ENCODE measurements at places on chromosomes 5 and 9.

DNA sequence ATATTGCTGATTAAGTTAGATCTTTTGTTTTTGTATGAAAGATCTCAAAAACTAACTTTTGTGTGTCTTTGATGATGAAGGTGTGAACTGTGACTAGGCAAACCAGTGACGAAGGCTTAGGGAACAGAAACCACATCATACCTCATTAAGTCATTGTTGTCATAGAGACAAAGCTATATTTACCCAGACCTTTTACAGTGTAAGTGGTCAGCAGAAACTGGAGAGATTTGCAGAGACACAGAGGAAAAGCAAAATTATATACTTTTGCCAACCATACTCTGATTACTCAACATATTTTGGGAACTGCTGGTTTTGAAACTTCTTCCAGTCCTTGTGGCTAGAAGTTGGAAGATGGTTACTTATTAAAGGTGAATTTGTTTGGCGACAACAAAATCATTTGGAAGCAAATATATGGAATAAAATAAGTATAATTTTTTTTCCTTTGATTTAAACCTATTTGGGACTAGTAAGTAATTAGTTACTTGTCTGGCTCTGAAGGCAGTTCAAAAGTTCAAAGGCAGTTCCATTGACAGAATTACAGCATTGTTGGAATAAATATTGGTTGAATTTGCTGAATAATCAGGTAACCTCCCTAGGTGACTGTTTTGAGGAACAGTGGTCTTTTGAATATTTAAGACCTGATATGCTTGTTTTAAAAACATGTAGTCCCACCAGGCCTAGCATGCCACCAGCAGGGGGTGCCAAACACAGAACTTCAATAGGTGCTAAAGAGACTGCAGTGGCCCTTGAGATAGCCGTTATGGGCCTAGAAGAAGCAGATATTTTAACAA lies 103.8 kb downstream of the RPS23 start:
- DNase-seq = peak; percentile 74

DNA sequence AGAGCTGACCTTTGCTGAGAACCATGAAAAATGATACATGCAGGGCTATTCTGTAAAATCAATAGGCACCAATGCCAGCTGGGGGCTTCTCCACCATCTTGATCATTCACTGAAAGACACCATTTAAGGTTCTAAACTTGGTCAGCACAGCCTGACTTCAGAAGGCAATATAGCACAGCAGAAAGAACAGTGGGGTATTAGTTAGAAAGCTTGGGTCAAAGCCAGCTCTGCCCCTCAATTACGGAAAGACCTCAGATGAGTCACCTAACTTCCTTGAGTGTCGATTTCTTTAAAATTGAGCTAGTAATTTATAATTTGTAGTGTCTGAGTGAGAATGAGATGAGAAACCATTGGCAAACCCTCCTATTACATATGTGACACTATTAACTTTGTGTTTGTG lies 3.4 kb downstream of the TNC start:
- no peak for DNase-seq

- DNase-seq = no peak
Observed at GRCh38 chr9:129240581-129241211, 62.6 kb upstream of the IER5L start.

DNA sequence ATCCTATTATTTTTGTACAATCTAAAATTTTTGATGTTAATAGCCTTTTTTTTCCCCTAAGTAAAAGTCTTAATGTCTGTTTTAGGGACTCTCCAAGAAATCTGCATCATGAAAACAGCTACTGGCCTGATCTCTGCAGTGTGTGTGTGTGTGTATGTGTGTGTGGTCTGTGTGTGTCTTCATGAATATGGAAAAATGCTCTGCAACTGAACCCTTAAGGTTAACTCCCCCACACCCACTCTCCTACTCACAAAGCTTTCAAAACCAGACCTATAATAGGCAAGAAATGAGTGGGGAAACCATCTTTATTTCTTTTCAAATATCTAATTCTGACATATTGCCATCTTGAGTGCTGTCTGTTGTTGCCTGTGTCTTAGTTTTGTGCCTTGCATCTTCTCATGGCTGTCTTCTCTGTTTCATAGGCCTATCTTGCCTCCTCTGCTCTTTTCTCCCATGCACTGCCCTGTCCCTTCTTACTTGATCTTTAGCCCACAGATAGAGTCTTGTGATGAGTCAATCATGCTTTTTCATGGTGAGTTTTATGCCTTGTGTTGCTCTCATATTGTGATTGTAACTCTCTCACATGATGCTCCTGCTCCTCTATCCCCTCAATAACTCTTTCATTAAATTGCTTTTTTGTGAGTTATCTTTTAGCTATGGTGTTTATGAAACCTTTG lies 68.3 kb downstream of the CHSY3 start:
- no peak for DNase-seq

- no peak for DNase-seq
Observed at GRCh38 chr9:128123451-128124080, 4.0 kb downstream of the PTGES2 start.

GRCh38 chr5:157449011-157449723 lies 10.8 kb upstream of the NIPAL4 start:
- DNase-seq = peak; percentile 47

DNA sequence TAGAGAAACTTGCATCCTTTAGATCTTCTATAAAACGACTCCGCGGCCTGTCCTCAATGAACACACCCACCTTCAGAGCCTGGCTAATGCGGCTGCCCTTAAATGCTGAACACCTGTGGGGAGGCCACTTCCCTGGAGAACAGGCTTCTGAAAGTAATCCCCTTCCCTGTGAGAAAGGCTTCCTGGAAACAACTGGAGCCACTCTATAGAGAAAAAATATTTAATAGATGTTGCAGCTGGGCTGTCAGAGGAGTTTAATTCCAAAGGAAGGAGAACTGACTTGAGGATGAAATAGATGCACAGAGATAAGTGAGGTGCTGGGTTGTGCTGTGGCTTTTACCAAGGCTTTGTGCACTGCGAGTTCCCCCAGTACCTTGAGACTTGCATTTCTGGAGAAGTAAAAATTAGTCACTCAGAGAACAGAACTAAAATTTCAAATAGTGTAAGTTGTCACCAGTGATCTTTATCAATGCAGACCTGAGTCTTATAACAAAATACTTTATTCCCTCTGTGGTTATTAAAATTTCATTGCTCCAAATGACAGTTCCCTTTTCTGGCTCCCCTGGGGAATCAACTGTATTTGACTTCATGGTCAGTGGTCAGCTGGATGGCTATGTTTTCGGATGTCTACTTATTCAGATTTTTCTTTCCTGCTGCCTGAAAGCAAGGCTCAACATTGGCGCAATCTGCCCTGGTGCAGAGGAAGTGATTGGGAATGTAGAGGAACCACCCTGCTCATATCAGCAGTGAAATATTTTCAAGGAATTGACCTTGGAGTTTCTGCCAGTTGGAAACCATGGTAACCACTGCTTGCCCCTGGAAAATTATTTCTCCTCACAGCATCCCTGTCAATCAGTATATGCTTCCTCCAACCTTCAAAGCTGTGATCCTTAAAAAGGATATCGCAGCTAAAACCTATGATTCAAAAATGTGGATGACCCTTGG lies 238.8 kb downstream of the SMARCA2 start:
- DNase-seq = no peak

DNA sequence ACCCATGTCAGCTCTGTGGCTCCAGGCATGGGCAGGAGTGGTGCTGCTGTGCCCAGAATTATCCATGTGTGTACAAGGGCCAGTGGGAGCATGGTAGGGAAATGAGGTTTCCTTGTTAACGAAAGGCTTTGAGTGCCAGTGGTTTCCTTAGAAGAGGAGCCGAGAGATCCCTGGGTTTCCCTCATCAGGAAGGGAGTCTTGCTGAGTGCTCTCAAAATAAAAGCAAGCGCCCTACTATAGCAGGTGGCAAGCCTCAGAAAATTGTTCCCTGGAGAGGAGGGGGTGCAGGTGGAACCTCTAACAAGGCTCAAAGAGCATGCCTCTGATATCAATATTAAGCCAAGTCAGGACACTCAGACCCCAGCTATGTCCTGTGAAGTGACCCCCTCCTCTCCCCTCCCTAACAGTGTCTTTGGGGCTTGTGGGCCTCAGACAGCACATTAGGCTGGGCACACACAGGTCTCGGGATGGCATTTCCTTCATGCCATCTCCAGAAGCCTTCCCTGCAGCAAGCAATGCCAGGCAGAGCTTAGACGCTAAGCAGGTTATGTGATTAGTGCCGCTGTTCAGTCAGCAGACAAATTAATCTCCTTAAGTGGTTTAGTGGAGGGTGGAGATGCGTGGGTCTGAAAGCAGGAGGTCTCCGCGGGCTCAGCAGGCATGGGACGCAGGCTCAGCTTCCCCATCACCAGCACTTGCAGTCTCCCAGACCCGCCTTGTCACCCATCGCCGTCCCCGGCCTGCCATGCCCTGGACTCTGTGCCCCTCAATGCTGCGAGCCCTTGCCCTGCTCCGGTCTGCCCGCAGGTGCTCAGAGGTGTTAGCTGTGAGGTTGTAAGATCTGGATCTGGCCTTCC lies 60.0 kb upstream of the RARS1 start:
- DNase-seq = no peak

DNA sequence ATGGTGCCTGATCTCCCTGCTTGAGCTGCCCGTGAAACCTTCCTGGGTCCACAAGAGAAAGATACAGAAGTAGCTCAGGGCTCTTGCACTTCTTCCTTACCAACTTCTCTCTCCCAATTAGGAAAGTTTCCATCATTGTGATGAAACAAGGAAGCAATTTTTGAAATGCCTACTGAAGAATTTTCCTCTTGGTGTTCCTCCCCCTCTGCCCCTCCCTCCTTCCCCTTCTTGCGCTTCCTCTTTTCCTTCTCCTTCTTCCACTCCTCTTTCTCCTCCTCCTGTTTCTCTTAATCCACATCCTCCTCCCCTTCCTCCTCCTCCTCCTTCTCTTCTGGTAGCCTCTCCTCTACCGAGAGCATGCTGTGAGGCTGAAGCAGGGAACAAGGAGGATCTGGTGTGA lies 36.3 kb upstream of the OTULINL start:
- no peak for DNase-seq

- peak; percentile 97 for DNase-seq
Observed at GRCh38 chr5:139660923-139661814, 13.0 kb downstream of the CXXC5 start.

- peak; percentile 27 for DNase-seq
Observed at GRCh38 chr5:10250806-10251276, 761 bp downstream of the CCT5 start.

DNA sequence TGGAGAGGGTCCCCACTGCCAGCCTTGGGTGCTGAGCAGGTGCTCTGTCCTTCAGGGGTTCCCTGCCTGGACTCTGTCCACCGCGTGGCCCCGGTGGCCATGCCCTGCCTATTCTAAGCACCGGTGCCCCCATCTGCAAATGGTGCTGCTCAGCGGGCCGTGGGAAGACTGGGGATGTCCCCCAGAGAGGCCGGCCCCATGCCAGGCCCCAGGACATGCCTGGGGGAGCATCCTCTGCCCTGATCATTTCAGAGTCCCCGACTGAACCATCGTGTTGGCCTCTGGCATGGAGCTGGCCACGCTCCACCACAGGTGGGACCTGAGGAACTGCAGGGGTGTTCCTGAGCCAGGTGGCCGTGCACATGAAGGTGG lies 64.7 kb downstream of the RXRA start:
- no peak for DNase-seq

GRCh38 chr9:120914953-120915352 lies 11.6 kb downstream of the TRAF1 start:
- DNase-seq = peak; percentile 73

- DNase-seq = no peak
Observed at GRCh38 chr9:83477120-83477519, 61.1 kb downstream of the FRMD3 start.

- no peak for DNase-seq
Observed at GRCh38 chr5:164672205-164672604, 1166.8 kb downstream of the MAT2B start.

- peak; percentile 55 for DNase-seq
Observed at GRCh38 chr5:132777209-132778069, at the start of gene SEPTIN8. TSS of gene SEPTIN8 (minus strand) at chr5:132777239. CDS start at chr5:132777137, 102 bp downstream.

- no peak for DNase-seq
Observed at GRCh38 chr5:151214614-151215545, 9.0 kb downstream of the CCDC69 start.

- no peak for DNase-seq
Observed at GRCh38 chr5:139645430-139645871, 2.7 kb upstream of the CXXC5 start.

- no peak for DNase-seq
Observed at GRCh38 chr9:136954270-136955083, 2.4 kb downstream of the LCN12 start.

GRCh38 chr5:120913396-120913795 lies 449.3 kb downstream of the PRR16 start:
- DNase-seq = no peak

GRCh38 chr5:30392897-30393296 lies 800.6 kb upstream of the CDH6 start:
- DNase-seq = no peak

GRCh38 chr9:1639166-1639565 lies 376.0 kb upstream of the SMARCA2 start:
- DNase-seq = no peak

GRCh38 chr5:98433673-98434072 lies 339.8 kb upstream of the RGMB start:
- no peak for DNase-seq

- no peak for DNase-seq
Observed at GRCh38 chr5:180139731-180140055, 68.1 kb upstream of the RNF130 start.

DNA sequence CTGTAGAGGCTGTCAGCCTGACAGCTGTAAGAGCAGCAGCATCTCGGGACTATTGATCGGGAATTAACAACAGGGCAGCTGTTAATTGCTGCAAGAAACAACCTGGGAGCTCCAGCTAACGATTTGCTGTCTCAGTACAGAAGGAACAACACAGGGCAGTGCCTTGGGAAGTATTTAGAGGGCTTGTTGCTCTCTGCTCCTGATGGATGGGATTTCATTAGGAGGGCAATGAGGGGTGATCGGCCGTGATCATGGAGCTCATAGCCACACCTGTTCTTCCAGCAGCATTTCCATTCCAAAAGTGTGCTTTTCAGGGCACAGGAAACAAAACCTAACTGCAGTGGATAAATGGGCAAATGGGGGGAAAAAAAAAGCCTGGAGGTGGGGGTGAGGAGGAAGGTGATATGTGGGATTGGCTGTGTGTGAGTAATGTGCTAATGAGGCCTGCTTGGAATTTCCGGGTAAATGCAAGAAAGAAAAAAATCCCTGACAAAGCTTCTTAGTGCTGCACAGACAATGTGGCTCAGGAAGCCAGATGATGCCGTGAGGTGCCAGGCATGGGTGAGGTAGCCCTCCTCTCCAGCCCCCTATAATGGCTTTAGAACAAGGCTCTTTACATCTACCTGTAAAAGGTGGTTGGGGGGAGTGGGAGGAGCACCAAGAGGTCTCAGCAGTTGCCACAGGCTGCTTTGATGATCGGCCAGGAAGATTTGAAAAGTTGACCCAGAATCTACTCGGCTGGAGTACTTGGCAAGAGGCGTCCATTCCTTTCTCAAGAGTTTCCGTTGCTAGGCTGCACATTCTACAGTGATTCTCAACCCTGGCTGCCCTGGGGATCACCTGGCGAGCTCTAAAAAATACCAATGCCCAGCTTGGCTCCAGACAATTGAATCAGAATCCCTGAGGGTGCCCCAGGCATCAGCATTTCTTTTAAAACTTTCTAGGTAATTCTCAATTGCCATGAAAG lies 139.5 kb upstream of the KLF9 start:
- peak; percentile 46 for DNase-seq

Measured in MCF 10A (cell line).